ENCODE measurements at places on chromosomes 5 and 9. TPM values are rescaled to one million over a fixed set of nuclear protein-coding genes. Genes with fewer than 3 reads are reported as not detected.

SNAPC4 gene
- 13.0 TPM for total RNA-seq

MELK gene
- total RNA-seq, result 66.3 TPM

SPINK4 gene
- not detected for total RNA-seq

RAPGEF1 gene
- 34.3 TPM for total RNA-seq

SYNPO gene
- total RNA-seq, result 26.6 TPM

Measured in A549 treated with Mapracorat at 1 μM for 4 hours (cell line).